Hematopoietic multipotent progenitor cell (in vitro differentiated cells): ENCODE measurements at places on chromosomes 13 and 19. TPM values are rescaled to one million over a fixed set of nuclear protein-coding genes. Genes with fewer than 3 reads are reported as not detected.

DNA sequence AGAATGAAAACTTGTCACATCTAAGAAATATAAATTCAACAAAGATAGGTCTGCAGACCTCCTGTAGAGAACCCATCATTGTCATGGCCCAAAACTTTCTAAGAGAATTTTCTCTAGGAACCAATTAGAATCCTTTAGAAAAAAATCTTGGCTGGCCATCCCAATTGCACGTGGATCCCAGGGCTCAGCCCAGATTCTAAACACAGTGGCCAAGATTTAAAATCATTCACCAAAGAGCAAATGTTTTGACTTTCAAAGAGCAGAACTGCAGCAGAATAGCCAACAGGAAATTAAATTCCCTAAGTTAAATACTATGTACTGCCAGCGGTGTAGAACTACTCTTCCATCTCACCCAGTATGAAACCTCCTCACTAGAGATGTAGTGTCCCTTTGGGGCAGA, 21.3 kb downstream of the IPO5 start:
- no peak for DNase-seq

DNA sequence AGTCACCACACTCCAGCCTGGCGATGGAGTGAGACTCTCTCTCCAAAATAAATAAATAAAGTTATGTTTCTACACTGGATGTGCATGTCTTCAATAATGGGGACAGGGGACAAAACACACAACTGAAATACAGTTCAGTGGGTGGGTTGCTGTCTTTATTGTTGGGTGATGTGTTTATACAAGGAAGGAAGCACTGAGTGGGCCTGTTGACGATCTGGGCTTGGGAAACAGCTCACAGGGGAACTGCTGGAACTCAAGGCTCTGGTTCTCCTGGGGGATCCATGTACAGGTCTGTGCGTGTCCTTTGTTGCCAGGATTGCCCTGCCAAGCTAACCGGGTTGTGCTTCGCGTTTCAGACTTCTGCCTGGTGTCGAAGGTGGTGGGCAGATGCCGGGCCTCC, 18.9 kb downstream of the SPINT2 start:
- no peak for DNase-seq

DNA sequence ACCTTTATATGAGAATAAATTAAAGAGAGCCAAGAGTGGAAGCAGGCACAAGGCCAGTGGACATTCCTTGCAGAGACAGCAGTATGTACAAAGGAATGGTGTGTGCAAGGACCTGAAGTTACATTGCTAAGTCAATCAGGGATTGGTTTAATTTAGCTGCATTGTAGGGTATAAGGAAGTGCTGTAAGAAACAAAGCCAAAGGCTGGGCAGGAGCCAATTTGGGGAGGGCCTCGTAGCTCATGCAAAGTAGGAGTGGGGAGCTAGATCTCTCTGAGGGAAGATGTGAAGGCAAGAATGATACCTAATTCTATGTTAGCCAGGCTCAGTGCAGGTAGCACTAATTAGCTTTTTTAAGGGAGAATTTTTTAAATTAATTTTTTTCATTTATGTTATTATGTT, 76.7 kb downstream of the SLAIN1 start:
- no peak for DNase-seq

DNA sequence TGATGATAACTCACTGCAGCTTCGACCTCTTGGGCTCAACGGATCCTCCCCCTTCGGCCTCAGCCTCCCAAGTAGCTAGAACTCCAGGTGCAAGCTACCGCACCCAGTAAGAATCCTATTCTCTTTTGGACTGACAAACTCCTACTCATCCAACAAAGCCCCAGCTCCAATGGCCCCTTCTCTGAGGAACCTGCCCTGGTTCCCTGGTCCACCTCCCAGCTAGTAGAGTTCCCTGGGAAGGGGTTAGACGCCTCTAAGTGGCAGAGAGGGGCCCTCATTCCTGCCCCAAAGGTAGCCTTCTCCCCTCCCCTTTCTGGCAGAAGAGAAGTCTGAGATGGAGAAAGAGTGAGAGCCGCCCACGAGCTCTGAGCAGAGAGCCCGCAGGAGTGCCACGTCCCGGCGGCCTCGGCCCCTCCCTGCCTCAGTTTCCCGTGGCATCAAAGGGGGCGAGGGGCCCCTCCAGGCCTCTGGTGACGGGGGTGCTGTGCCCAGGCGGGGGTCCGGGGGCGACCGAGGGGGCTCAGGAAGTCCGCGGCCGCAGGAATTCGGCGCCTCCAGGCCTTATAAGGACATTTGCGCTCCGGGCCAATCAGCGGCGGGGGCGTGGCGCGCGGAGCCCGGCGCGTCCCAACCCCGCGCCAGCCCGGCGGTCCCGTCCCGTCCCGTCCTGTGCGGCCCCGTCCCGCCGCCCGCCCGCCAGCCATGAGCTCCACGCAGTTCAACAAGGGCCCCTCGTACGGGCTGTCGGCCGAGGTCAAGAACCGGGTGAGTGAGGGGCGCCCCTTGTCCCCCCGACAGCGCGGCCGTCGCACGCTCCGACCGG, at the start of gene CNN2:
TSS of gene CNN2 (plus strand) at position 649 of the 823 bp plus-strand sequence. CDS start at position 703, 54 bp downstream.
- peak; percentile 62 for DNase-seq

- DNase-seq = peak; percentile 73
These were observed 5.0 kb upstream of the PTGER1 start for GRCh38 chr19:14479975-14480699.

DNA sequence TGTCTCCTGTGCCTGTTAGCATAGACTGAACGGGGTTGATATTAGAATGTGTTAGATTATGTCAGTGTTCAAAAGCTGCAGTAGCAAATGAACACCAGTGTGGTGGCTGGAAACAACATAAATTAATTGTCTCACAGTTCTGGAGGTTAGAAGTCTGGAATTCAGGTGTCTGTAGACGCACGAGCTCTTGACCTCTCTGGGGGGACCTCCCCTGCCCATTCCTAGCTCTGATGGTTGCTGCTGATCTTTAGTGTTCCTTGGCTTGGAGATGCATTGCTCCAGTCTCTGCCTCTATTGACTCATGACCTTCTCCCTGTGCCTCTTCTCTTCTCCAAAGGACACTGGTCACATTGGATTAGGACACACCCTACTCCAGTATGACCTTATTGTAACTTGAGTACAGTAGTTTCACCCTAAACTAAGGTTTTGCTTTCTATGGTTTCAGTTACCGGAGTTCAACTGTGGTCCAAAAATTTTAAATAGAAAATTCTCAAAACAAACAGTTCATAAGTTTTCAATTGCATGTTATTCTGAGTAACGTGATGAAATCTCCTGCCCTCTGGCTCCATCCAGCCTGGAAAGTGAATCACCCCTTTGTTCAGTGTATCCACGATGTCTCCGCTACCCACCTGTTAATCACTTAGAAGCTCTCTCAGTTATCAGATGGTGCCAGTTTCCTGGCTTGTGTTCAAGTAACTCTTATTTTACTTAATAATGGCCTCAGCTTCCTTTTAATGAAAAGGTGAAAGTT, 273.2 kb downstream of the MYO16 start:
- no peak for DNase-seq

DNA sequence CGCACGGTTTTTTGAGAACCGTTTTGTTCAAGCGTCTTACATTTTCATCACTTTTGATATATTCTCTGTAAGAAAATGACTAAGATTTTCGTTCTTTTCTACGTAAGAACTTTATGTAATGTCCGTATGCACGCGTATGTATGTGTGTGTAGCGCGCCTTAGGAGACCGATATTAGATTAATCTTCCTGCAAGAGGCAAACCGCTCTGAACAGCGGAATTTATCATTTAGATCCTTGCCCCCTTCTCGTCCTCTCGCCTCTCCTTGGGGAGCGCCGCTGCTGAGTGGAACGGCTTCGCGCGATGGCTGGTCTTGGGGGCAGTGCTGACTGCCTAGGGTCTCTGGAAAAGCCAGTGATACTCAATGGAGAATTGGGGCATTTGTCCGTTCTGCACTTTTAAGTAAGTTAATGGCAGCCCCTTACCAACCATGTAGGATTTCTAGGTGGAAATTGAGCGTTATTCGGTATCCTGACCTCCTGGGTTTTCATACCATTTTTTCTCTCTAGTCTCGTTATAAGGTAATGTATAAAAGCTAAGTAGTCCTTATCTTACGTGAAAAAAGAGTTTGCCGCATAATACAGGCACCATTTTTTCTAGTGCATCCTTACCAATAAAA, 4.7 kb downstream of the MAB21L1 start:
- no peak for DNase-seq

GRCh38 chr13:50927701-50928100, 18.1 kb downstream of the RNASEH2B start:
- no peak for DNase-seq

GRCh38 chr13:30145709-30146367, 161.5 kb downstream of the KATNAL1 start:
- DNase-seq = no peak

DNA sequence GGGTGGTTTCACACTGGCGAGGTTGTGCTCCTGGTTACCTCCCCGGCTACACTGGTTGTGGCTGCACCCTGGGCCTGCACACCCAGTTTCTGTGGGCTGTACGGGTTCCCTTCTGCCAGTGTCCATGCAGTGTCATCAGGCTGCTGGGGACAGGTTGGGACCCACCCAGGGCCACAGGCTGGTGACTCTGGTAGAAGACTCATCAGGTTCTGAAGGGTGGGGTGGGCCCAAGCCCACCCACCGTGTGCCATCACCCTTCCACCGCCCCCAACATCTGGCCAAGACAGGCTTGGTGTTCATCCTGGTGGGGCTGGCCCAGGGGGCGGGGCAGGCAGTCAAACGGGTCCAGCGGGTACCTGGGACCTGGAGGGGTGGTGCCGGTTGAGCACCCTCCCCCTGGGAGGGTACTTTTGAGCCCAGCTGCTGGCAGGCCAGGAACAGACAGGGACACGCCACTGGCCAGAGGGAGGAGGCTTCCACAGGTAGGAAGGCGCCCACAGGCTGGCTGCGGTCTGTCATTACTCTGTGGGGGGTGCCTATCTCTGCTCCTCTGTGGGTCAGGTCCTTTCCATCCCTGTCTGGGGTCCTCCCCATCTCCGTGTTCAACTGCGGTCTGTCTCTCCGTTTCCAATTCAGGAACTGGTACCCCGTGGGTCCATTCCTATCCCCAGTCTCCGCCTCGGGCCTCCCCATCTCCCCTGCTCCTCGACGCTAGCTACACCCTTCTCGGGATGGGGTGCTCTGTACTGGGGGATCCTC, at the start of gene RNF225:
TSS of gene RNF225 (plus strand) at position 437 of the 759 bp plus-strand sequence. CDS start 434 bp downstream, outside the sequence.
- DNase-seq = no peak

DNA sequence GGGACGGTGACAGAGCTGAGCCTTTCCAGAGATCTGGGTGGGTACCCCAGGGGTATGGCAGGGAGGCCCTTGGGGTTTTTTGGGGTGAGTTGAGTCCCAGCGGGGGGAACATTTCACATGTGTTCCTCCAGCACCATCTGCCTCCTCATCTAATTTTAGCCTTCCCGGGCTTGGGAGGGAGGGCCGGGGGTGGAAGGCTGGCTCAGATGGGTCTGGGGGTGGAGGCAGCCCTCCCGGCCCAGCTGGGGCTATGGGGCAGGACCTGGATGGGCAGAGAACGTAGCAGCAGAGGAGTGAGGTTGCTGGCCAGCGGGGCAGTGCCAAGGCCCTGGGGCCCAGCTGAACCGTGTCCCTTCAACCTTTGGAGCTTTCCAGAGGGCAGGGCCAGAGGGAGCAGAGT, 23.5 kb downstream of the ADGRL1 start:
- DNase-seq = no peak

- no peak for DNase-seq
These were observed 350.9 kb upstream of the NBEA start for GRCh38 chr13:34591129-34591528.

- DNase-seq = no peak
These were observed at the start of gene RNF113B for GRCh38 chr13:98176777-98177608. TSS of gene RNF113B (minus strand) at chr13:98177269. CDS start at chr13:98177236, 33 bp downstream.

GRCh38 chr19:16185768-16186123, 536 bp downstream of the FAM32A start:
- peak; percentile 69 for DNase-seq

DNA sequence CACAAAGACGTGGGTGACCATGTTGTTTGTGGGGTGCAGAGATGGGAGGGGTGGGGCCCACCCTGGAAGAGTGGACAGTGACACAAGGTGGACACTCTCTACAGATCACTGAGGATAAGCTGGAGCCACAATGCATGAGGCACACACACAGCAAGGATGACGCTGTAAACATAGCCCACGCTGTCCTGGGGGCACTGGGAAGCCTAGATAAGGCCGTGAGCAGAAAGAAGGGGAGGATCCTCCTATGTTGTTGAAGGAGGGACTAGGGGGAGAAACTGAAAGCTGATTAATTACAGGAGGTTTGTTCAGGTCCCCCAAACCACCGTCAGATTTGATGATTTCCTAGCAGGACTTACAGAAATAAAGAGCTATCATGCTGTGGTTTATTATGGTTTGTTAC, 5.6 kb downstream of the KLK2 start:
- no peak for DNase-seq

DNA sequence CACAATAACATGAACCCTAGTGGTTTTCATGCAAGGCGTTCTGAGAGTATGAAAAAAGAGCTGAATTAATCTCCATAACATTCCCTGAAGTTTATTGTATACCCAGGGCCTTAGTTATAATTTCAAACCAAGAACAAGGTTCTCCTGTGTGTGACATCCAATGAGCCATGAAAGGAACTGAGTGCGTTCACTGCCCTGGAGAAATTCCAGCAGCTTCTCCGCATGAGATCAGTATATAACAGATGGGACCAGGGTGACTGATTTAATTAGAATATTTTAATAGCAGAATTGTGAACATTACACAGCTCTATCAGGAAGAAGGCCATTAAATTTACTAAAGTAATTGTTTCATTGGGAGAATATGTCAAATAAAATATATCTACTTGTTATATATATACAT, 1190.5 kb upstream of the SLC10A2 start:
- DNase-seq = no peak

PSG2 gene
- not detected for total RNA-seq

OR7C1 gene
- total RNA-seq = under 0.01 TPM

PLPPR3 gene
- 5.9 TPM for total RNA-seq

RFPL4AL1 gene
- not detected for total RNA-seq

KLK13 gene
- total RNA-seq = not detected

PROZ gene
- not detected for total RNA-seq

KRTDAP gene
- total RNA-seq = not detected

KIR3DL1 gene
- total RNA-seq = not detected

FXYD1 gene
- total RNA-seq = not detected
